ENCODE measurements at places on chromosomes 13 and 19.

DNA sequence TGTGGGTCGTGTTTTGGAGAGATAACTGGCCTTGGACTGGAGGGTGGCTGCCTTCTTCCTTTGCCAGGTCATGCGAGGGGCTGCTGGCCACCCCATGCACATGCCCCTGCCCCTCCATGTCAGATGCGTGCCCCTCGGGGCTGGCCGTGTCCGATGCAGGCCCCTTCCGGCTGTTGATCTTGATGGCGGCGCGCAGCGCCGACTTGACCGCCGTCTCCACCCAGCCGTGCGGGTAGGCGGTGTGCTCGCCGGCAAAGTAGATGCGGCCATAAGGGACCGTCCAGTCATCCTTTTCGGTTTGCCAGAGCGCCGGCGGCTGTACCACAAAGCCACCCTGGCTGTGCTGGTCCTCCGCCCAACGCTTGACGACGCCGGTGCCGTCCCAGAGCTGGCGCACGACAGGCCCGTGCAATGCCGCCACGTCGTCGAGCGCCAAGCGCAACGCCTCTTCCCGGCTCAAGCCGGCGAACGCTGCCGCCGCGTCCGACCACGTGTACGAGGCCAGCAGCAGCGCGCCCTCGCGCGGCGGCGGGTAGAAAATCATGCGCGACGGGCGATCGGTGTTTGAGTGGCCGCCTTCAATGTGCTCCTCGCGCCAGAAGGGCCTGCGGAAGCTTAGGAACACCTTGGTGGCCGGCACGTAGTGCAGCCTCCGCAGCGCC, 6.9 kb downstream of the IL4I1 start:
- peak; percentile 75 for DNase-seq

GRCh38 chr19:57267291-57267690, 13.0 kb upstream of the ZNF460 start:
- DNase-seq = no peak

- no peak for DNase-seq
Measured at GRCh38 chr13:49739498-49740187, 48.4 kb upstream of the EBPL start.

GRCh38 chr13:42654722-42655121, 80.8 kb downstream of the TNFSF11 start:
- DNase-seq = no peak

- peak; percentile 5 for DNase-seq
Measured at GRCh38 chr13:45105895-45106294, 14.4 kb upstream of the GTF2F2 start.

- peak; percentile 99 for DNase-seq
Measured at GRCh38 chr19:3968556-3969434, 2.1 kb downstream of the DAPK3 start.

DNA sequence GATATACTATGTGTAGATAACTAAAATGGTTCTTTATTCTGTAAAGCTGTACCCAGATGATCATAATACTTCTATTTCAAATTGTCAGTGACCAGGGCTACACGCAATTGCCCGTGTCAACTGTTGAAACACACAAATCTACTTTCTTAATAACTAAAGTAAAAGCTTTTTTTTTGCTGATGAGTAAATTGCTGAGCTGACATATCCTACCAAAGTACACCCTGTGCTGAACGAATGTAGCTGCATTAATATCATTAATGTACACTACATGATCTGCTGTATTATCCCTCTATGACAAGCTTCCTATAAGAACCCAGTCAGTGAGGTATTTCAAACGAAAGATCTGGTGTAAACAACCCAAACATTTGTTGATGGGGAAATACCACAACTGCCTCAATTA, 827.2 kb upstream of the ATXN8OS start:
- no peak for DNase-seq

DNA sequence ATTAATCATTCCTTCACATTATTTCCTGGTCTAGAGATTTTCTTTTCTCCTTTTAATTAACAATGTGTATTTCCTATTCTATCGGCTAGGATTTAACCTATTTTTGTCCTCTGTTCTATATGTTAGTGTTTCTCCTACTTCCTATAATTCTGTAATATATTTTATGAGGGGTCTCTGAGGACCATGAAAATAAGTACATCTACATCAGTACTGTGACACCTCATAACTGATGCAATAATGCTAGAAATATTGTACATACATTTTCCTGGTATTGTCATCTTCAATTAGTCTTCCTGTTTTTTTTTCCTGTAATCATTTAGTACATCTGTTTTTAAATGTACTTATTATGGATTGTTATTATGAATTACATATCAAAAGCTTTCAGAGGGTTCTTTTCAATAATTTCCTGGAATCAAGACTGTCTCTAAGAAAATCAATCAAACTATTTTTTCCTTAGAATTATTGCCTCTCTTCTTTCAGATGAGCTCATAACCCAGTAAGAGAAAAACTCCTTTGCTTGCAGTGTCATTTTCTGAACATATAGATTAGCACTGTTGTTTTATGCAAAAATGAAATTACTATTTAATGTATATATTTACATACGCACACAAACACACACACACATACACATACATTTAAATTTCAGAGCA, 1004.3 kb downstream of the SLITRK5 start:
- DNase-seq = no peak

DNA sequence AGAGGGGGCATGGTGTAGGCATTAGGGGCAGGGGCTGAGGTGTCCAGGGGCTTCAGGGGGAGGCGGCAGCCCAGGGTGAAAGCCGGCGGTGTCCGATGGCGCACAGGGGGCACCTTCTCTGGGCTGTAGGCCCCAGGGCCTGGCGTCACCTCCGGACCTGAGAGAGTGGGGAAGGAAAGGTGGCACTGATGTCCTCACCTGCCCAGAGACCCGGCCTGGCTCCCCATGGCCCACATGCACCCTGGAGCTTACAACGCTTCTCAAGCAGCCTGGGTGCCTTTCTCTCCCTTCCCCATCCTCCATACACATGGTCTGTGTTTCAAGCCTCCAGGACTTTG, 3.3 kb upstream of the SHC2 start:
- no peak for DNase-seq

DNA sequence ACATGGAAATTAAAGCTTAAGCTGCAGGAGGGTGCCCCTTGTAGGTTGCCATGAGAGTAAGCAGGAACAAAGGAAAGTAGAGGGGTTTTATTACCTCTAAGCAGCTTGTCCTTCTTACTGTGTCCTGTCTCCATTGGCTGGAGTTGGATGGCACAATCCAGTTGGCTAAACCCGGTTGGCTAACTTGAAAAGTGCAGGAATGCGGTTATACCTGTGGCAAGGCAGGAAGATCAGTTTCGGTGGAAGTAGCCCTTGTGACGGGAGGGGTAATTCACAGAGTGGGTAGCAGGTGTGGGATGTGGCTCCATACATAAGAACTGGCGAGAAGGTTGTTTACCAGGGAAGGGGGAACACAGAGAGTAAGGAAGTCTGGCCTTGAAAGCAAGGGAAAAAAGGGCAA, 3.2 kb downstream of the ZNF726 start:
- no peak for DNase-seq

DNA sequence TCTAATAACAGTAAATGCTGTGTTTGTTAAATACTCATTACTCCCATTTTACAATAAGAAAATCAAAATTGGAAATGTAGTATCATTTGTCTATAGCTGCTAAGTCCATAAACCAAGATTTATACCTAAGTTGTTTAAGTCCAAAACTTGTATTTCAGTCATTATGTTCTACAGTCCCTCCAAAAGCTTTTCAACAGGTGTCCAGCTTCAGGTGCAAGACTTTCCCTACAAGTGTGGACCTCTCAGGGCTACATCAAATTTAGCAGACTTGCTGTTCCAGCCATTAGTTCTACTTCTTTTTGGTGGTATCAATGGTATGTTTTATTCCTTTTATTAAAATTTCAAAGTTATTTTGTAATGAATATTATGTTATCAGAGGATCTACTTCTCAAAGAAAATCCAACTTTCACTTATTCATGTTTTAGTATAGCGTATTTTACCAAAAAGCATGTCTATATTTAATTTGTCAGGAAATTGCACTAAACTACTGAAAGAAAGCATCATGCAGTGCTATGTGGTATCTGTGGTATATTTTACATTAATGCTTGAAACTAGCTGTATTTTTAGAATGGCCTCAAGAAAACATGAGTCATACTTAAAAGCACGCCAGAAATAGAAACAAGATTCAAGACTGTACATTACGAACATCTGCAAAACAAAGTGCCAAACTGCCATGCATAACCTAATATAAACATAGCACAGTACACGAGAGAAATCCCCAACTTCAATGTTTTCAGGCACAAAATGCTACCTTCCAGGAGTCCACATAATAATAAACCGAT, 44.5 kb downstream of the VWA8 start:
- peak; percentile 88 for DNase-seq

DNA sequence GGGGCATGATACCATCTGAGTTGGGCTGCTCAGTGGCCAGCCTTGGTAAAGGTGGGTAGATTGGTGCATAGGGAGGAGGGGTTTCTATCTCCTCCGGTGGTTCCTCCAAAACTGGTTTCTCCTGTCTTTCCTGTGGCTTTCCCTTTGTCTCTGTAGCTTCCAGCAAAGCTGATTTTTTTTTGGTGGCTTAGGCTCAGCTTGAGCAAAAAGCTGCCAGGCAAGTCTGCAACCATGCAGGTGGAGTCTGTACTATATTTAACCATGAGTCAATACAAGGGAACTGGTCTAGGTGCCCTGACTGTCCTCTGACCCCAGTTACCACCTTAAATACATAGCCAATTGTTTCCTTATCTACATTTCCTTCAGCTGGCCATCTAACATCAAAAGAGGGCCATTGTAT, 64.0 kb upstream of the ZNF681 start:
- no peak for DNase-seq

DNA sequence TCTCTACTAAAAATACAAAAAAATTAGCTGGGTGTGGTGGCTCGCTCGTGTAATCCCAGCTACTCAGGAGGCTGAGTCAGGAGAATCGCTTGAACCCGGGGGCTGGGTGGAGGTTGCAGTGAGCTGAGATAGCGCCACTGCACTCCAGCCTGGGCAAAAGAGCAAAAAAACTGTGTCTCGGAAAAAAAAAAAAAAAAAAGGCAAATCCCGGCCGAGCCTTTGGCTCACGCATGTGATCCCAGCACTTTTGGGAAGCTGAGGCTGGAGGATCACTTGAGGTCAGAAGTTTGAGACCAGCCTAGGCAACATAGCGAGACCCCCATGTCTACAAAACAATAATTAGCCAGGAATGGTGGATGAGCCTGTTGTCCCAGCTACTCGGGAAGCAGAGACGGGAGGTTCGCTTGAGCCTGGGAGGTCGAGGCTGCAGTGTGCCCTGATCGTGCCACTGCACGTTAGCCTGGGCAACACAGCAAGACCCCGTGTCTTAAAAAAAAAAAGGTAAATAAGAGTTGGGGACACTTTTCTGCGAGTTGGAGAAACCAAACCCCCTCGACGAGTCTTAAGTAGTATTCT, 574 bp upstream of the GPX4 start:
- DNase-seq = peak; percentile 64

GRCh38 chr13:85223883-85224656, 575.1 kb downstream of the SLITRK6 start:
- no peak for DNase-seq

DNA sequence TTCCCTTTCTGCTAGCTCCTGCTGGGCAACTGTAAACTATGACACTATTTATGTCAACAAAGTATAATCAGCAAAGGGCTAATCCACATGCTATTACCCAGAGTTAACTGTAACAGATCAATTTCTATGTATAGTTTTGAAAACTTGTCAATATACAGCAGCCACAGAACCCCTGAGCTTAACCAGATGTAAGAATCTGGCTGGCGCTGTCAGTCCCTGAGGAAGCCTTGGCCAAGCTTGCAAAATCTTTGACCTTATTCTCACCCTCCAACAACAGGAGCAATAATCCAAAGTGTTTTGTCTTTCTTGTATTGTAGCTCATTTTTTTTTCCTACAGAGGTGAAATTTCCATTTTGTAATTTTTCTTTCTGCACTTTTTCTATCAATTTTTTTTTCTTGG, 1230.1 kb upstream of the SLC10A2 start:
- no peak for DNase-seq

DNA sequence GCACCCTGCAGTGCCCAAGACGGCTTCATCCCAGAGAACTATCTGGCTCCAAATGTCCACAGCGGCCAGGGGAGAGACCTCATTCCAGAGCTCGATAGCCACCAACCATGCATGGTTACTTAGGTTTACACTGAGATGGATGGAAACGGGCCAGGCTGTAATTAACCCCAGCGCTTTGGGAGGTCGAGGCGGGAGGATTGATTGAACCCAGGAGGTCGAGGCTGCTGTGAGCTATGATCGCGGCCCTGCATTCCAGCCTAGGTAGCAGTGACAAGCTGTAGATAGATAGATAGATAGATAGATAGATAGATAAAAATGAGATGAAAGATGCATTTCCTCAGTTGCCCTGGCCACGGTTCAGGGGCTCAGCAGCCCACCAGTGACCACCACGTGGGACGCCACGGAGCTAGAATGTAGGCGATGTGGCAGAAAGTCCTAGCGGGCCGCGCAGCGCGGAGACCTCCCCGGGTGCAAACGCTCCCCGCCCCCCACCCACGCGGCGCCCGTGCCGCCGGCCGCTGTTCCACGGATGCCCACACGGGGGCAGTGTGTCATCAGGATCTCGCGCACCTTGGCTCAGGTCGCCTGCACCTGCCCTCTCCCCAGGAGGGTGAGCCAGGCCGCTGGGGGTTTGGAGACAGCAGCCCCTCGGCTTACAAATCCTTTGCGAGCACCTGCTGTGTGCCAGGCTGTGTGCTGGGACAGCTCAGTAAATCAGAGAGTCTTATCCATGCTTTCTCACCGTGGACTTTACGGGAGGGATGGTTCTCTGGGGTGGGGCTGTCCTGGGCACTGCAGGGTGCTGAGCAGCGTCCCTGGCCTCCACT, 13.5 kb upstream of the TLE5 start:
- DNase-seq = peak; percentile 33

GRCh38 chr13:34265046-34265679, 447.2 kb downstream of the RFC3 start:
- DNase-seq = peak; percentile 19

DNA sequence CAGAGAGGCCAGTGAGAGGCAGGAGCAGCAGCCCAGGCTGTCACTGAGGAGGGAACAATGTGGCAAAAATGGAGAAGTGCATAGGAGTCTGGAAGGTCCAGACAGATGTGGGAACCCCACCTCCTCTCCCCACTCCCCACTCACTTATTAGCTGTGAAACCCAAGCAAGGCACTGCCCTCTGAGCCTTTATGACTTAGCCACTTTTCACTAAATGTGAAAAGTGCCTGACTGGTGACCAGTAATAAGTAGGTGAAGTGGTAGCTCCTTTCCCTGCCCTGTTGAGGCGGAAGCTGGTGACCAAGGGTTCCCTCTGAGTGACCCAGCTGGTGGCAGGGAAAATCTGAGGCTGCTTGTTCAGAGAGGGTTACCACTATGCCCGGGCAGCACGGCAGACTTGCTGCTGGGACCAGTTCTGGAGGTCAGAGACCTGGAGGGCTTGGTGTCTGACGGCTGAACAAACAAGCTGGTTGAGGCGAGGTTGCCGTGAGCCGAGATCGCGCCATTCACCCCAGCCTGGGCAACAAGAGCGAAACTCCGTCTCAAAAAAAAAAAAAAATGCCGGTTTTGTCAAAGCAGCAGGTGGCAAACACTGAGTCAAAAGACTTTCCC, 80.0 kb downstream of the ZNF429 start:
- DNase-seq = no peak

DNA sequence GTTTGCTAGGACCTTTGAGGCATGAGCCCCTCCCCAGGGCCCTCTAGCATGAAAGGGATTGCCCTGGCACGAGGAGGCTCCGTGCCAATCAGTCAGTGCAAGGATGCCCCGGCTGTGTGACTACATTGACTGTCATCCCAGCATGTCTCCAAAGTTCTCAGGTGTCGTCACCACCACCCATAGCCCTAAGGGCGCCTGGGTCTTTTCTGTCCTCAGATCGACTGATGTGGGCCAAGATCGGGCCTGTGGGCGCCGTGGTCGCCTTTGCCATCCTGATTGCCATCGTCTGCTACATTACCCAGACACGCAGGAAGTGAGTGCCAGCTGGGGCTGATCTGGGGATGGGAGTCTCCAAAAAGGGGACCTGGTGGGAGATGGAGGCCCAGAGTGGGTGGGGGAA, 18.4 kb downstream of the MAG start:
- no peak for DNase-seq

Data from cardiac fibroblast (primary cell).